ENCODE measurements at places on chromosomes 1 and 21.

DNA sequence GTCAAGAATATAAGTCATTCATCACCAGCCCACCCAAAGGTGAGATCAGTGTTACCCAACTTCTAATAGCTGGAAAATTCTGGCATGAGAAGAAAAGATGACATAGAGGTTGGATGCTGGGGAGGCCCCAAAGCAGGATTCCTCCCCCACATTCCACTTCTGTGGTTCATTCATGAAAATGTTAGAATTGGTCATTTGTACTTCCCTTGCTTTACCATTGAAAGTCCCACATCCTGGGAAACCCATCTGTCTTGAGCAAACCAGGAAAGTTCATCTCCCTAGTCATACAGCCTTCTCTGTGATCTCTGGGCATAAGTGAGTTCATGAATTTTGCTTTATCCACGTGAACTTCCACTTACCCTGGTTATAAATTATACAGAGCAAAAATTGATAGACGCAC is 66.8 kb downstream of the SERINC2 start:
- DNase-seq, result no peak

GRCh38 chr21:45888386-45889009 is 93.1 kb upstream of the COL6A1 start:
- DNase-seq, result no peak

GRCh38 chr21:40902993-40903392 is 56.0 kb upstream of the DSCAM start:
- DNase-seq, result no peak

DNA sequence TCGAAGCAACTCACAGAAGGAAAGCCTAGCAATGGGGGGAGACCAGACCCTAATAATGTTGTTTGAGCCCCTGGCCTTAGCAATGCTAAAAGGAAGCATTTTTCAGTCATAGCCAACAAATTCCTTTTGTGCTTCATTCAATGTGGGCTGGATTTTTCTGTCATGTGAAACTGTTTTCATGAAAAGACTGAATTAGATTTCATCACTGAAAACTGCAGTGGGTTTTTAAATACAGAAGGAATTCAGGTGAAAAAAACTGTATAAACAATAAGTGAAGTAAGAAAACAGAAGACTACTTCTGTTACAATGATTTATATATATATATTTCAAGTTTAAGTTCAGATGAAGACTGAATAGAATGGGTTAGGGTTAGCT is 204.8 kb downstream of the SMYD3 start:
- DNase-seq, result no peak

GRCh38 chr1:100037927-100038659 is 68.3 kb downstream of the SLC35A3 start:
- DNase-seq, result peak; percentile 17

GRCh38 chr1:200473698-200474371 is 64.0 kb upstream of the ZNF281 start:
- DNase-seq, result no peak

- no peak for DNase-seq
These were observed 341.2 kb downstream of the PTPRU start for GRCh38 chr1:29577512-29577911.

- DNase-seq, result no peak
These were observed 48.2 kb upstream of the F3 start for GRCh38 chr1:94589728-94590127.

DNA sequence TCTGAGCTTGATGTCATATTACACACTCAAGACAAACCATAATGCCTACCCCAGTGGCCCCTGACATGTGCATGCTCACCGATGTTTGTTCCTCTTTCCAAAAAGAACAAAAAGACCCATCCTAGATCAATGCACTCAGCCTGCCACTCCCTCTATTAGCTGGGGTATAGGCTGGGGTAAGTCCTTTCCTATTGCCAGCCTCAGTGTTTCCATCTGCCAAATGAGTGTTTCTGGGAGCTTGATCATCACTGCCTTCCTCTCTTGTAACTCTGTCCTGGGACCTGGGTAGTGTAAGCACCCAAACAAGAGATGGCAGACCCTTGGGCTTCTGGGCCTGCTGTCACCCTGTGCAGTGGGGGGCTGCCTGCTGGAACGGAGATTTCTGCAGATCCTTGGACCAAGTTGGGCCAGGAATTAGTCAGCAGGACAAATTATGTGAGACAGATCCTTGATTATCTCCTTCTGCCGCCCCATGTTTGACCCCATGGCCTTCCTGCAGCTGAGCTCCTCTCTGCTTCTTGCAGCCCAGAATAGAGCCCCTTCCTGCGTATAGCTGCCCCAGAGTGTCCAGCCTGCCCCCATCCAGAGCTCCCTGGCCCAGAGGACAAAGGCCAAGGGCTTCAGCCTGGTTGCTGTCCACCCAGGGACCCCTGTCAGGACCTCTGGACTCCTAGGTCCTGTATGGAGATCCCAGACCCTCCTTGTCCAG is 31.5 kb upstream of the LRP8 start:
- no peak for DNase-seq

GRCh38 chr1:171438441-171438840 is 46.9 kb upstream of the PRRC2C start:
- DNase-seq, result no peak

- no peak for DNase-seq
These were observed 11.0 kb downstream of the TRPM2 start for GRCh38 chr21:44364151-44365053.

DNA sequence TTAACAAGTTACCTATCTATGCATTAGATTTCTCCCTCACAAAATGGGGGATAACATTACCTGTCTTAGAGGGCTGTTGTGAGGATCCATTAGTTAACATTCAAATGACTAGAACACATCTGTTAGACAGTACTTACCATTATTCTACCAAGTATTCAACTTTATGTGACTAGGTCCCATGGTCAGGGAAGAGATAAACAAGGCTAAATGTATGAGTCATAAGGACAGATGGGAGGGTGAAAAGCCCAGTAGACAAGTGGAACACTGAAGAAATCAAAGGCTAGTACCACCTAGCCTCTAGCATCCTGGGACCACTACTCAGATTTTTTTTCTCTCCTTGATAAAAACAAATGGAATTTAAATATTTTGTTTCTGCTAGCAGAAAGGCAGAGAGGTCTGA is 9.0 kb upstream of the VHLL start:
- DNase-seq, result no peak

DNA sequence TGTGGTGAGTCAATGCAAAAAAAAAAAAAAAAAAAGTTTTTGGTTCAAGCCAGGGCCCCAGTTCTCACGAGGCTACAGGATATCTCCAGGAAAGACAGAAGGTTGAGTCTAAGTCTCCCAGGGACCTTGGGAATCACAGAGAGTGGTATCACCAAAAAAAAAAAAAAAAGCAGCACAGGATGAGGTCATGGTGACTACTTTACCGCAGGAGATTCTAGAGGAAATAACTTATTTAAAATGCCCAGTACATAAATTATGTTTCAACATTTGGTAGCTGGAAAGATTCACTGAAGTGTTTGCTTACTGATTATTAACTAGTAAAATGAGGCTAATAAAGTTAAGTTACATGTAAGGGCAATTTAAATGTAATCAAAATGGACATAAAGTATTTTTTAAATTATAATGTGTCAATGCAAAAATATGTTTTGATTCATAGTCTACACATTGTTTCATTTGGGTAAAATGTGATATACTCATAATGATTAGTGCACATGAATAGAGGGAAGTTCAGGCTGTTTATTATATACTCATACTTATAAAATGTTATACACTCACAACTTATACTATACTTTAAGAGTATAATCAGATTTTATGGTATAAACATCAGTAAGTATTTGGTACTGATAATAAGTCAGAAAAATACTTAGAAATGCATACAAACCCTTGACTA is 84.1 kb downstream of the PLPPR5 start:
- no peak for DNase-seq

GRCh38 chr1:6092211-6092610 is 46.5 kb downstream of the KCNAB2 start:
- no peak for DNase-seq

GRCh38 chr1:85550784-85551516 is 29.6 kb upstream of the CCN1 start:
- no peak for DNase-seq

DNA sequence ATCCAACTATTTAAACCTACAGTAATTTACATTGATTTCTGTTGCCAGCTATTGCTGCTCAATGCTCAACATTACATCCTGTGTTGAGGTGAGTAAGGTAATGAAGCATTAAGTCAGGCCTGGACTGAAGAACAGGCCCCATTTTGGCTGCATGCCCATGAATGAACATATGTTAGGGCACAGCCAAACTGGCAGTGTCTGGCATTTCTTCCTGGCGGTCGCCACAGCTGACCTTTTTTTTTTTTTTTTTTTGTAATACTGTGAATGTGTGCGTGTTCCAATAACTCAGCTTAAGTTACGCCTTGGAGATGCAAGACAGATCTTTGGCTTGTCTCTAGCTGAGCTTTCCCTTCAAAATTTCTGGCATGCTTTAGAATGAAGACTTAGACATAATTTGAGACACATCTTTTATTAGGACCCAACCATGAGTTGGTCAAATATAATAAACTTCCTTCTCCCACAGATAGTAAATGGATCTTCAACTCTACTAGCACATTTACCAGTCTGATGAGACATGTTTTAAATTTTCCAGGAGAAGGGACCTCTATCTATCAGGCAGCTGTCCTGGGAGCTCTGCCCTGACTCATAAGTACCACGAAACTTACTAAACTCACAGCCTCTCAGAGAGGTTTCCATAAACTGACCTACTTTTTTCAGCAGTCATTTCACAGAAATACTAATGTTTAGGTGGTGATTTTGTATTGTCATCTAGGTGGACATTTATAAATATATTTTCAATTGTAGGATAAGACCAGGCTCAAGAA is 341.1 kb upstream of the RUNX1 start:
- peak; percentile 55 for DNase-seq

DNA sequence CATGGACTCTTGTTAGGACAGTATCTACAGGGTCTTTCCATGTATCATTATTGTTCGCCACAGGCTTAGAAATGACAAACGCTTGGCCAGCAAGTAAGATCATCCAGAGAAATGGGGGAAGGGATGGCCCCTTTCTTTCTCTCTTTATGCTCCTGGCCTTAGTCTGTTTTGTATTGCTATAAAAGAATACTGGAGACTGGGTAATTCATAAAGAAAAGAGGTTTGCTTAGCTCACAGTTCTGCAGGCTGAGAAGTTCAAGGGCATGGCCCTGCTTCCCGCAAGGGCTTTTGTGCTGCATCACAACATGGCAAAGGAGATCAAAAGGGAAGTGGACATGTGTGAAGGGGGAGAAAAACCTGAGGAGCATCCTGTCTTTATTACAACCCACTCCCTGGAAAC is 41.0 kb downstream of the DNTTIP2 start:
- DNase-seq, result no peak

- DNase-seq, result no peak
These were observed 3.2 kb downstream of the UBQLN4 start for GRCh38 chr1:156050376-156050775.

- no peak for DNase-seq
These were observed 91.3 kb downstream of the DENND1B start for GRCh38 chr1:197683895-197684553.

DNA sequence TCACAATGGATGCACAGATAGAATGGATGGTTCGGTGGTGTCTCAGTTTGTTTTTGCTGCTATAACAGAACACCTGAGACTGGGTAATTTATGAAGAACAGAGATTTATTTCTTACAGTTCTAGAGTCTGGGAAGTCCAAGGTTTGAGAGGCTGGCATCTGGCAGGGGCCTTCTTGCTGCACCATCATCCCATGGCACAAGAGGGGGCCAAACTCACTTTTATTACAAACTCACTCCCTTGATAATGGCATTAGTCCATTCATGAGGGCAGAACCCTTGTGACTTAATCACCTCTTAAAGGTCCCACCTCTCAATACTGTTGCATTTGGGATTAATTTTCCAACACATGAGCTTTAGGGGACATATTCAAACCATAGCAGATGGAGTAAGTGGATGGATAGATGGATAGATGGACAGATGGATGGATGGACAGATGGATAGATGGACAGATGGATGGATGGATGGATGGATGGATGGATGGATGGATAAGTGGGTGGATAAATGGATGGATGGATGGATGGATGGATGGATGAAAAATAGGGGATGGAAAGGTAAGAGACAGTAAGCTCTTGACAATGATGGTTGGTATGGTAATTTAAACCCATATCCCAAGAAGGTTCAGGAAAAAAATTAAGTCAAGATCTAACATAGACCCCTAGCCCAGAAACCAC is 16.5 kb downstream of the CAMK2N1 start:
- no peak for DNase-seq
